ENCODE measurements at places on chromosomes 16 and 17. TPM values are rescaled to one million over a fixed set of nuclear protein-coding genes. Genes with fewer than 3 reads are reported as not detected.

The FN3KRP gene
- 13.1 TPM for total RNA-seq

The P2RX1 gene
- total RNA-seq: 1.3 TPM

The MT1M gene
- total RNA-seq: 0.89 TPM

The HS3ST3B1 gene
- 2.1 TPM for total RNA-seq

The PROCA1 gene
- 1.1 TPM for total RNA-seq

The MYH1 gene
- total RNA-seq: not detected

The KCNH6 gene
- not detected for total RNA-seq

The HASPIN gene
- 0.21 TPM for total RNA-seq

The ATP2C2 gene
- not detected for total RNA-seq

The NPIPA8 gene
- total RNA-seq: 0.19 TPM

The OR2C1 gene
- total RNA-seq: not detected

The CCDC102A gene
- 3.6 TPM for total RNA-seq

The TBC1D3H gene
- total RNA-seq: not detected

The CDH11 gene
- 10.8 TPM for total RNA-seq

The CCL17 gene
- total RNA-seq: not detected

The KRTAP4-3 gene
- not detected for total RNA-seq

The EME2 gene
- 4.9 TPM for total RNA-seq

The KRTAP3-2 gene
- total RNA-seq: not detected

The PLEKHH3 gene
- total RNA-seq: 22.4 TPM

The CDK5R1 gene
- 1.3 TPM for total RNA-seq

The TLK2 gene
- 37.3 TPM for total RNA-seq

The EXOSC6 gene
- total RNA-seq: 18.5 TPM

The FMNL1 gene
- total RNA-seq: 10.8 TPM

The ITGA2B gene
- total RNA-seq: 0.36 TPM

The MPP2 gene
- 9.1 TPM for total RNA-seq

The CTRL gene
- total RNA-seq: 0.39 TPM

The PRSS33 gene
- not detected for total RNA-seq

The ZACN gene
- total RNA-seq: not detected

The MRPL38 gene
- total RNA-seq: 89.6 TPM

The BPTF gene
- total RNA-seq: 91.8 TPM

The WFIKKN1 gene
- 0.18 TPM for total RNA-seq

The EFNB3 gene
- 0.79 TPM for total RNA-seq

Measured in heart right ventricle (tissue), 16 donors.